ENCODE measurements at places on chromosomes 7 and 10.

- no peak for DNase-seq
Observed at GRCh38 chr10:26540601-26541000, 102.5 kb downstream of the APBB1IP start.

GRCh38 chr7:93923296-93923695, 1.8 kb downstream of the GNG11 start:
- no peak for DNase-seq

DNA sequence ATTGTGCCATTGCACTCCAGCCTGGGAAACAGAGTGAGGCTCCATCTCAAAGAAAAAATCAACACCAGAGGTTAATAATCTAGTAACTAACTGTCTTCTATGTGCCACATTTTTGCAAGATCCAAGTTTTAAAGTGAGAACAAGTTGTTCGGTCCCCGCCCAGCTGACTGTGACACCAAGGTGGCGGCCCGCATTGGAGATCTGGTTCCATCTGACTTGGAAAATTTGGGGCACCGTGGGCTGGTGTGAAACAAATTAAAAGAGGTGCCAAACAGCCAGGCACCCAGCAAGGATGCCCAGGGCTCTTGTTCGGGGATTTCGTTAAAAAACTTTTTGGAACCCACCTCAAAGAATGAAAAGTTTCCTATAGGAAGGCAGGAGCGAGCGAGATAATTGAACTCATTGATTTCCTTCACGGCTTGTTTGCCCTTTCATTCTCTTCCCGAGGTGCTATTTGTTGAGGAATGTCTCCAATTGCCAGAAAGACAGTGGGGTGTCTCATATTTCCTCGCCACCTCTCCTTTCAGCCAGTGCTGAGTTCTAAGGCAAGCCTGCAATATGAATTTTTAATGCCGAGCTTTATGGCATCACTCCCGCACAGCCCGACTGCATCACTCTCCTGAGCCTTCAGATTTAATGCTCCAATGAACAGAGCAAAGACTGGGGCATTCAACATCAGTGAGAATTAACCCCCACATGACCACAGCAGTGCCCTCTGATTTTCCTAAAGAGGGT, 156.9 kb upstream of the SH2B2 start:
- no peak for DNase-seq

DNA sequence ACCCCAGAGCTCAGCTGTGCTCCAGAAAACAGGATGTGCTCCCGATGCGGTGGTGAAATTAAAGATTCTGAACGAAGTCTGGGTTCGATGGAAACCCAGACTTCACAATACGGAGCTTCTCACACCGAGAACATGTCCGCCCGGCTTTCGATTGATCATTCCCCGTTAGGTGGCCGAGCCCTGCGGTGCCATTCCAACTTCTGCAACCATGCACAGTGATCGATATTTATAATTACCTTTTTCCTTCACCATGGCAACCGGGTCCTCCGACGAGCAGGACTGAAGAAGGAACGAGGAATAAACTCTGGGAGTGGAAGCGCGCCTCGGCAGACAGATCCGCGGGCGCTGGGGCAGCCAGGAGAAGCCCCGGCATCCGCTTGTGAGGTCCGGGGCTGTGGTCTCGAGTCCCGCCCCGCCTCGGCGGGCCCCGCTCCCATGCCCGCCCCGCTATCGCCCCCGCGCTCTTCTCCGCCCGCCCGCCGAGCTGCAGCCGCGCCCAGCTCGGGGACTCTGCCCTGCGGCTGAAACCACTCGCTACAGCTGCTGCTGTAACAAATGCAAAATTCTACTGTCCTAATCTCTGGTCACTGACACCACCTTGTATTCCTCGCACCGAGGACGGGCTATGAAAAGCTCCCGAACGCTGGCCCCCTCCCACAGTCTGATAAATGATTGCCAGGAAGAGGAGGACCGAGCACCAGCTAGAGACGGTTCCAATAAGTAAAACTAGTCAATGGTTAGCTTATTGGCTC, 26.2 kb downstream of the ABLIM1 start:
- peak; percentile 43 for DNase-seq

GRCh38 chr7:28088032-28088431, 92.6 kb downstream of the JAZF1 start:
- DNase-seq: no peak

- DNase-seq: no peak
Observed at GRCh38 chr10:131249238-131249954, 62.1 kb downstream of the TCERG1L start.

DNA sequence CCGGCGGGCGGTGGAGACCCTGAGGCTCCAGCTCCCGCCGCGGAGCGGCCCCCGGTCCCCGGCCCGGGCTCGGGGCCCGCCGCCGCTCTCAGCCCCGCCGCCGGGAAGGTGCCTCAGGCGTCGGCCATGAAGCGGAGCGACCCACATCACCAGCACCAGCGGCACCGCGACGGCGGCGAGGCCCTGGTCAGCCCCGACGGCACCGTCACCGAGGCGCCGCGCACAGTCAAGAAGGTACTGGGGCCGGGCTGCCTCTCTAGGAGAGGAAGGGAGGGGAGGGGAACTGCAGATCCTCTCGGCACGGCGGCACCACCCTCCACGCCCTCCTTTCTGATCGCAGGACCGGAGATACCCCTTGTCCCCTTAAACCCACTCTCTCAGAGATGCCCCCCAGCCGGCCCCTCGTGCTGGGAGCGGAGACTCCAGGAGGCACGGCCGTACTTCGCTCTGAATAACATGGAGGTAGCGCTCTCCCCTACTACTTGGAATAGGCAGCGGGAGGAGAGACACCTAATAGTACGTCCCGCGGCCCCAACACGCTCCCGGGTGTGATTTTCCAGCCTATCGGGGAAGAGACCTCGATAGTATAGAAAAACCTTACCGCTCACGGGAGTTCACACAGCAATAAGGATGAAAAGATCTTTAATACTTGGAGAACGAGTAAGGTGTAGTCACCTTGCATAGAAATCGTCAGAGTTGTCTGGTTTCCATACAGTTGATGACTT, 538 bp downstream of the AHCYL2 start:
- DNase-seq: peak; percentile 62

DNA sequence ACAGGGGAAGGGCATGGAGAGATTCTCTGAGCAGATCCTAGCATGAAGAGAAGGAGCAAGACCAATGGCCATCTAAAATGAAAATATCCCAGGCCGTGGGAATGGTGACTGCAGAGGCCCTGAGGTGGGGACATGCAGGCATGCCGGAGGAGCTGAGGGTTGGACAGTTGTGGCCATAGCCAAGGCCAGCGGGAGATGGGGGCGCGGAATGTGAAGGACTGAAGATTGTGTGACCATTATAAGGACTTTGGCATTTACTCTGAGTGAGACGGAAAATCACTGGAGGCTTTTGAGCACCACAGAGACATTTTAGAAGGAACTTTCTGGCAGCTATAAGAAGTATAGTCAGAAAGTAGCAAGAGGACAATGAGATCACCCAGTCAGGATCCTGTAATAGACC, 341.1 kb downstream of the SFMBT2 start:
- no peak for DNase-seq

DNA sequence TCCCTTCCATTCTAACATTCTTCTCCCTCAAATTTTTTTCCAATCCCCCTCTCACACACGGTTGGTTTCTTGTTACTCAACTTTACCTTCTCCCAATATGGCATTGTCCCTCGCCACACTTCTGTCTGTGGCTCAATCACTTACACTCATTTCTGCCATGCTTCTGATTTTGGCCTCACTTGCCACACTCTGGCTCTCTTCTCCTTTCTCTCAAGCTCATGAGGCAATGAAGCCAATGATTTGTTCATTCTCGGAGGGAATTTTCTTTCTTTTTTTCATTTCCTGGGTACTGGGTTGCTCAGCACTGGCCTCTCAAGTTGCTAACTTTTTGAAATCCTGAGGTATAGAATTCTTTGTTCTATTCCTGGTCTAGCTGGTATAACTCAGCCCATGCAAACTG, 4.0 kb upstream of the MYOZ1 start:
- DNase-seq: no peak

Measured in LoVo (cell line).